Fibroblast of the aortic adventitia (primary cell): ENCODE measurements at places on chromosomes 16 and 17. TPM values are rescaled to one million over a fixed set of nuclear protein-coding genes. Genes with fewer than 3 reads are reported as not detected.

Gene CLEC3A
- not detected in 2 replicates for total RNA-seq

Gene EXOC3L1
- total RNA-seq: 0.98 TPM in 1 of 2 replicates, not detected in the other

Gene CCDC154
- 0.36 and 0.41 TPM in 2 replicates for total RNA-seq

Gene CD300H
- not detected in 2 replicates for total RNA-seq

Gene CDH11
- total RNA-seq: 397 and 695 TPM in 2 replicates
